Breast epithelium (tissue), 4 donors: ENCODE measurements at places on chromosomes 11 and 22. TPM values are rescaled to one million over a fixed set of nuclear protein-coding genes. Genes with fewer than 3 reads are reported as not detected.

DNA sequence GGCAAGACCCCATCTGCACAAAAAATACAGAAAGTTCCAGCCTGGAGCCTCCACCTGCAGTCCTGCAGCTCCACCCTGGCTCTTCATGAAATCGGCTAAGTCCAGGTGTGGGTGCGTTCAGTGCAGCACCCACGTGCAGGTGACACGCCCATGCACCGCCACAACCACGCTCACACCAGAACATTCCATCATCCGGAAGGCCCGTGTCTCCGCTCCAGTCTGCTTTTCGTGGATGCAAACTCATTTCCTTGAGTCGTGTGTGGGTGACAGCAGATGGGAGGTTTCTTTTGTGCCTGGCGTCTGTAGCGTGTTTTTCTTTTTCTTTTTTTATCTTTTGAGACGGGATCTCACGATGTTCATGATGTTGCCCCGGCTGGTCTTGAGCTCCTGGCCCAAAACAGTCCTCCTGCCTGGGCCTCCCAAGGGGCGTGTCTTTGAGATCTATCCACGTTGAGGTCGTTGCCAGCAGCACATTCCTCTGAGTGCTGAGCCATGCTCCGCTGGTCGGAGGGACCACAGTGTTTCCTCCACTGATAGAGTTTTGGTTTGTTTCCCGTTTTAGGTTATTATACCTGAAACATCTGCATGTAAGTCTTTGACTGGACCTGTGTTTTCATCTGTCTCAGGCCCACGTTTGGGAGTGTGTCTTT is 7.2 kb downstream of the PTDSS2 start:
- no peak overlapping the region for H3K27ac ChIP-seq
- no peaks in the 10 kb centered on the region for H3K27me3 ChIP-seq
- DNase-seq: no peak
- no peak overlapping the region for H3K4me3 ChIP-seq
- no peaks in the 10 kb centered on the region for H3K36me3 ChIP-seq
- no peaks in the 10 kb centered on the region for H3K4me1 ChIP-seq

DNA sequence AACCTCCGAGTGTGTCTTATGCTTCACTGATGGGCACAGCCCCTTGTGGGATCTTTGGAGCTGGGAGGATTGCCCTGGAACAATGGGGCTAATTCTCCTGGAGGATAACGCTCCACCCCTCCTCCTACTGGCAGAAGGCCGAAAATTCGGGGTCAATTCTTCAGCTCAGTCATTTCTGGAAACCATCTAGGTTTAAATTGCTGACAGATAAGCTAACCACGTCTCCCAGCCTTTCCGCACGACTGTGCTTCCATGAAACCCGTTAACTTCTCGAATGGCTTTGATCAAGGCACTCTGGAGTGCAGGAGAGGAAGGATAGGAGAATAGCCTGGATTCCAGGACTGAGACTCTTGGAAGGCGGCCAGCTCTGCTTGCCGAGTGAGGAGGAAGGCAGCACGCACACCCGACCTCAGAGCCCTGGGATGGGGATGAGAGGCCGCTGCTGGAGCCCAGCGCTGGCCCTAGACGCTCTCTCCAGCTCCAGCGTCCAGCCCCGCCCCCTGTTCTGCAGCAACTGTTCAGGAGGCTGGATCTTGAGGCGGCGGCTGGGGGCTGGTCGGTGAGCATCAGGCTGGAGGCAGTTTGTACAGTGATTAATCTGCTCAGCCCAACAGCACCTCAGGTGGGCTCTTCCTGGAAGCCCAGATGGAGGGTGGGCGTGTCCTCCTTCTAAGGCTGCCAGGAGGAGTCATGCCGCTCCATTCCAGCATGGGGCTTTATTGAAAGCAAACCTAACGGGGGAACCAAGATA is 176.7 kb upstream of the NCAM1 start:
- DNase-seq: peak; percentile 51
- peaks cover 8% of the 10 kb centered on the region for H3K4me1 ChIP-seq
- H3K27ac ChIP-seq: peak overlapping the region; percentile 83
- H3K27me3 ChIP-seq: no peaks in the 10 kb centered on the region
- H3K4me3 ChIP-seq: peak overlapping the region; percentile 59
- H3K36me3 ChIP-seq: no peaks in the 10 kb centered on the region

DNA sequence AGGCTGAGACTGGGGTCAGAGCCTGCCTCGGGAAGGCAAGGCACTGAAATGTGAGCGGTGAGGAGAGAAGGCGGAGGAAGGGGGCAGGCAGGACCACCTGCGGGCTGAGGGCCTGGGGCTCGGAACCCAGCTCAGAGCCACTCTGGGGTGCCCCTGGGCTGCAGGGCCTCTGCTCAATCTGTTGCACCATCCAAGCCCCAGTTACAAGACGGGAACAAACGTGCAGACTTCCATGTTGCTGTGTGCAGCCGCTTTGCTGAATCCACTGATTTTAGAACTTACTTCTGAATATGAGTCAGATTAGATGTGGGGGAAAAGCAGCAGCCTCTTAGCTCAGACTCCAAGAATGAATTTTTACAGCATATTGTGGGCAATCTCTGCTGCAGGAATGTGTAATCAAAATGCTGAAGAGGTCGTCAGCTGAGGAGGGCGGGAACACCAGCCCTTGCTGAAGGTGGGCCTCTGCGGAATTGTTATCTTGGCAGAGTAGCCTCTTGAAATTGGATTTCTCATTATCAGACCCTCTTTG is 21.6 kb downstream of the PARVG start:
- H3K36me3 ChIP-seq: no peaks in the 10 kb centered on the region
- H3K4me3 ChIP-seq: no peak overlapping the region
- H3K4me1 ChIP-seq: no peaks in the 10 kb centered on the region
- H3K27ac ChIP-seq: peak overlapping the region; percentile 12
- no peak for DNase-seq
- H3K27me3 ChIP-seq: no peaks in the 10 kb centered on the region

DNA sequence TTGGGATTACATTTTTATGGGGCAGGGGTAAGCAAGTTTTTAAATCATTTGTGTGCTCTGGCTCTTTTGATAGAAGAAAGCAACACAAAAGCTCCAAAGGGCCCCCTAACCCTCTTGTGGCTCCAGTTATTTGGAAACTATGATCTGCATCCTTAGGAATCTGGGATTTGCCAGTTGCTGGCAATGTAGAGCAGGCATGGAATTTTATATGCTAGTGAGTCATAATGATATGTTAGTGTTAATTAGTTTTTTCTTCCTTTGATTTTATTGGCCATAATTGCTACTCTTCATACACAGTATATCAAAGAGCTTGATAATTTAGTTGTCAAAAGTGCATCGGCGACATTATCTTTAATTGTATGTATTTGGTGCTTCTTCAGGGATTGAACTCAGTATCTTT is 10.1 kb downstream of the RAG1 start:
- H3K4me3 ChIP-seq: no peak overlapping the region
- no peak overlapping the region for H3K27ac ChIP-seq
- no peaks in the 10 kb centered on the region for H3K27me3 ChIP-seq
- no peaks in the 10 kb centered on the region for H3K4me1 ChIP-seq

DNA sequence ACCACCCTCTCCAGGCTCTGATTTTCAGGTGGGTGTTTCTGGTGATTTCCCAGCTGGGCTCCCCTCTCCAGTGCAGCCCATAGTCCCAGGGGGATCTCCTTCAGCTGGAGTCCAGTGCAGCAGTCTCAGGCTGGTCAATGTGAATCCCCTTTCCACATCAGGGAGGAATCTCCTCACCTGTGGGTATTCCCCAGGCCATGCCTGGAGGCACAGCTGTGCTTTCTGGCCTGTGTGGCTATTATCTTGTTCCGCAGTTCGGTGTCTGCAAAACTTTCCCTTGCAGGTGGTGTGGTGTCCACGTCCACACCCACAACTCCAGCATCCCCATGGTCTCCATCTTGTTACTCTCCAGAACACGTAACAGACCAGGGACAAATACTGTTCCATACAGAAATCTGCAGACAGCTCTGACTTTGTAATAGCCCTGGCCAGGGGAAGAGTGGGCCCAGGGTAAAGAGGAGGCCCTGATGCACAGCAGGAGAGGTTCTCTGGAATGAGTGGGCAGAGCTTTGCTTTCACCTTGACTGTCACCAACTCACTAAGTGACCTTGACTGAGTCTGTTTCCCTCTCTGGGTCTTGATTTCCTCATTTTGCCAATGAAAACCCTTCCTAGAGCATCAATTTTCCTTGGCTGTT is 183.2 kb downstream of the CSNK2A3 start:
- no peaks in the 10 kb centered on the region for H3K4me1 ChIP-seq
- DNase-seq: no peak
- H3K4me3 ChIP-seq: no peak overlapping the region
- no peak overlapping the region for H3K27ac ChIP-seq
- no peaks in the 10 kb centered on the region for H3K36me3 ChIP-seq
- no peaks in the 10 kb centered on the region for H3K27me3 ChIP-seq

- no peaks in the 10 kb centered on the region for H3K27me3 ChIP-seq
- peak; percentile 78 for DNase-seq
- H3K4me1 ChIP-seq: peaks cover 16% of the 10 kb centered on the region
- H3K27ac ChIP-seq: peak overlapping the region; percentile 93
- H3K4me3 ChIP-seq: peak overlapping the region; percentile 90
- H3K36me3 ChIP-seq: no peaks in the 10 kb centered on the region
Observed at GRCh38 chr11:76782531-76783293, 444 bp upstream of the TSKU start.

- H3K4me1 ChIP-seq: no peaks in the 10 kb centered on the region
- H3K36me3 ChIP-seq: no peaks in the 10 kb centered on the region
Observed at GRCh38 chr11:115282923-115283322, 221.3 kb downstream of the CADM1 start.

- H3K27me3 ChIP-seq: no peaks in the 10 kb centered on the region
- no peaks in the 10 kb centered on the region for H3K36me3 ChIP-seq
- no peak for DNase-seq
- no peak overlapping the region for H3K27ac ChIP-seq
Observed at GRCh38 chr11:40316171-40316570, 1143.3 kb downstream of the LRRC4C start.

- H3K27me3 ChIP-seq: no peaks in the 10 kb centered on the region
- no peaks in the 10 kb centered on the region for H3K4me1 ChIP-seq
- no peak overlapping the region for H3K4me3 ChIP-seq
- peak overlapping the region; percentile 61 for H3K27ac ChIP-seq
Observed at GRCh38 chr11:16945671-16946469, 68.3 kb downstream of the PLEKHA7 start.

DNA sequence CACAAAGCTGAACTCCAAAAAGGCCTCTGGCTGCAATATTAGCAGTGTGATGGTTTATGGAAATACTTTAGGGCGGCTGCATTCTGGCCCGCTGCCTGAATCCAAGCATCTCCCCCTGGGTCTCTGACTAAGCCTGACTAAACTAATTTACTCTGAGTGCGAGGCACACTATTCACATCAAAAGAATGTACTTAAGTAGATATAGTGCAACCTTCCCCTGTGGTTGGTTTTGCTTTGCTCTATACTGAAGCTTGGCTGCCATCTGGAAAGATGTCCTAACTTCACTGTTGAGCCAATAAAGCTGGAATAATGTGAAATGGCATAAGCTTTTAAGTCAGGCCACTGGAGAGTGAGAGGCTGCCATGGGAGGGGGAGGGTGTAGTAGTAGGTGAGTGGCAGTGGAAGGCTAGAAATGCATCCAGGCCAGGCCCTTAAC is 321.6 kb downstream of the AASDHPPT start:
- no peak for DNase-seq
- H3K36me3 ChIP-seq: peaks cover 7% of the 10 kb centered on the region
- no peaks in the 10 kb centered on the region for H3K4me1 ChIP-seq
- H3K27ac ChIP-seq: no peak overlapping the region
- H3K27me3 ChIP-seq: no peaks in the 10 kb centered on the region
- H3K4me3 ChIP-seq: no peak overlapping the region

GRCh38 chr11:72224564-72225410 is at the start of gene INPPL1:
INPPL1 (plus strand) TSS chr11:72224767; CDS start chr11:72224985, 218 bp downstream.
- DNase-seq: no peak
- H3K27ac ChIP-seq: peak within 1 kb of the TSS; percentile 98
- H3K27me3 ChIP-seq: no peaks in the 10 kb centered on the region
- peaks cover 7% of the 10 kb centered on the region for H3K4me1 ChIP-seq
- peak within 1 kb of the TSS; percentile 88 for H3K4me3 ChIP-seq

DNA sequence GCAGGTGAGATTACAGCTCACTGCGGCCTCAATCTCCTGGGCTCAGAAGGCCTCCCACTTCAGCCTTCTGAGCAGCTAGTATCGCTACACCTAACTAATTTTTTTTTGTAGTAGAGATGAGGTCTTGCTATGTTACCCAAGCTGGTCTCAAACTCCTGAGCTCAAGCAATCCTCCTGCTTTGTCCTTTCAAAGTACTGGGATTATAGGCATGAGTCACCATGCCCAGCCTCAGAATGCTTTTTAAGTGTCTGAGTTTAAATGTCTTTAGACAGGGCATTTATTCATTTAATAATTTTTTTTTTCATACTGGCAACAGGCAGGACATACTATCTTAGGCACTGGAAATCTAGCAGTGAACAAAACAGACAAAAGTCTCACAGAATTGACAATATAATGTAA is 27.7 kb downstream of the LRP4 start:
- no peak for DNase-seq
- H3K27ac ChIP-seq: no peak overlapping the region
- H3K4me1 ChIP-seq: no peaks in the 10 kb centered on the region
- no peaks in the 10 kb centered on the region for H3K36me3 ChIP-seq

DNA sequence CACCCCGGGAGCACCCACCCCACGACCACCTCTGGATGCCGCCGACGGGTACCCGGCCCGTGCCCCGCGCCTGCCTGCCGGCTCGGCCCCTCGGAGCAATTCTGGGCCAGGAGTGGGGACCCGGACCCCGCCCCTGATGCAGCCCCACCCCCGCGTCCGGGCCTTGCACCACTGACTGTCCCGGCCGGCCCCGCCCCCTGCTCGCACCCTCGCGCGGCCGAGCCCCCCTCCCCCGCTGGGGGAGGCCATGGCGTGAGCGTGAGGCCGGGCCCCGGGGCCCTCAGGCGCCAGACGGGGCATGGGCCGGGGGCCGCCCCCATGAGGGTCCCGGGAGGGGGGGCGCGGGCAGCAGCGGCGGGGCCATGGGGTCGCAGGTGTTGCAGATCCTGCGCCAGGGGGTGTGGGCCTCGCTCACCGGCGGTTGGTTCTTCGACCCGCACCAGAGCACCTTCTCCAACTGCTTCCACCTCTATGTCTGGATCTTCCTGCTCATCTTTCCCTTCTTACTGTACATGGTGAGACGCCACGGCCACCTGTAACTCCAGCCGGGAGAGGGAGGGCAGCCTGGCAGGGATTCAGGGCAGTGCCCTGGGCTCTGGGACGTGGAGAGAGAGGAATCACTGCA is 486 bp downstream of the PCNX3 start:
- H3K36me3 ChIP-seq: no peaks in the 10 kb centered on the region
- H3K4me1 ChIP-seq: peaks cover 29% of the 10 kb centered on the region
- peak overlapping the region; percentile 97 for H3K4me3 ChIP-seq
- no peaks in the 10 kb centered on the region for H3K27me3 ChIP-seq
- H3K27ac ChIP-seq: peak overlapping the region; percentile 93

DNA sequence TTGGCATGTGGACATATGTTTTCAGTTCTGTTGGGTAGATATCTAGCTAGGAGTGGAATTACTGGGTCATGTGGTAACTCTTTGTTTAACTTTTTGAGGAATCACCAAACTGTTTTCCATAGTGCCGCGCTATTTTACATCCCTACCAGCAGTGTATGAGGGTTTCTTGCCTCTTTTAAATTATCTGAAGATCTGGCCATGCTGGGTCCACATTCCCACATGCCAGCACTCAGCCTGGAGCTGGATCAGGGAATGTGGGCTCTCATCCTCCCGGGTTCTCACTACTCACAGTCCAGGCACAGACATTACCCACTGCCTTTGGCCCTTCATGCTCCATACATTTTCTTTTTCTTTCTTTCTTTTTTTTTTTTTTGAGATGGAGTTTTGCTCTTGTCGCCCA is 44.6 kb downstream of the RBX1 start:
- no peaks in the 10 kb centered on the region for H3K36me3 ChIP-seq
- no peak overlapping the region for H3K4me3 ChIP-seq
- DNase-seq: no peak
- H3K4me1 ChIP-seq: no peaks in the 10 kb centered on the region
- no peaks in the 10 kb centered on the region for H3K27me3 ChIP-seq

GGTLC2 gene
- not detected for total RNA-seq

LINC01488 gene
- not detected for total RNA-seq

KRTAP5-6 gene
- not detected for total RNA-seq

MRGPRF gene
- 5.9 TPM for total RNA-seq

MRGPRX4 gene
- not detected for total RNA-seq

OR5P2 gene
- total RNA-seq: 6.6 TPM

ROBO3 gene
- total RNA-seq: 15.4 TPM

MS4A4E gene
- 14.9 TPM for total RNA-seq

MYEOV gene
- 18.7 TPM for total RNA-seq
